Mesothelial cell of epicardium (in vitro differentiated cells): ENCODE measurements at places on chromosomes 3 and 15. TPM values are rescaled to one million over a fixed set of nuclear protein-coding genes. Genes with fewer than 3 reads are reported as not detected.

GRCh38 chr3:195172039-195172684, 98.8 kb downstream of the XXYLT1 start:
- H3K4me3 ChIP-seq, result no peak overlapping the region
- H3K27ac ChIP-seq, result no peak overlapping the region
- no peaks in the 10 kb centered on the region for H3K27me3 ChIP-seq
- H3K4me1 ChIP-seq, result peaks cover 6% of the 10 kb centered on the region
- peaks cover 12% of the 10 kb centered on the region for H3K36me3 ChIP-seq
- DNase-seq, result no peak

DNA sequence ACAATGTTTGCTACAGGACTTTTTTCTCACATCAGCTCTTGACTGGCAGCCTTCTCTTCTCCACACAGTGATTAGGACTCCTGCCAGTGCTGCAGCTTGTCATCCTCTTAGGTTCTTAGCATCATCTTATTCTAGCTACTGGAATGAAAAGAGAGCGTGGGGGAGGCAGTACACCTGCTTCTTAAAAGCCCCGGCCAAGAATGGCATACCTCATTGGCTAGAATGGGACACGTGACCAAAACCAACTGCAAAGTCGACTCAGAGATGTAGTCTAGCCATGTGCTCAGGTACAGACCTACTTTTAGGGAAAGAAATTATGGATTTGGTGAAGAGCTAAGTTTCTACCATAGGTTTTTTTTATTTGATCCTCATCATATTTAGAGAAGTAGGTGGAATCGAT, 44.1 kb downstream of the RARB start:
- H3K4me1 ChIP-seq, result peaks cover 71% of the 10 kb centered on the region
- DNase-seq, result no peak
- peak overlapping the region; percentile 90 for H3K27ac ChIP-seq
- no peaks in the 10 kb centered on the region for H3K27me3 ChIP-seq
- peaks cover 19% of the 10 kb centered on the region for H3K36me3 ChIP-seq

GRCh38 chr3:64509206-64509605, 178.6 kb downstream of the ADAMTS9 start:
- peaks cover 4% of the 10 kb centered on the region for H3K4me1 ChIP-seq
- no peak for DNase-seq
- H3K4me3 ChIP-seq, result no peak overlapping the region
- H3K27ac ChIP-seq, result no peak overlapping the region
- H3K27me3 ChIP-seq, result no peaks in the 10 kb centered on the region
- H3K36me3 ChIP-seq, result no peaks in the 10 kb centered on the region

DNA sequence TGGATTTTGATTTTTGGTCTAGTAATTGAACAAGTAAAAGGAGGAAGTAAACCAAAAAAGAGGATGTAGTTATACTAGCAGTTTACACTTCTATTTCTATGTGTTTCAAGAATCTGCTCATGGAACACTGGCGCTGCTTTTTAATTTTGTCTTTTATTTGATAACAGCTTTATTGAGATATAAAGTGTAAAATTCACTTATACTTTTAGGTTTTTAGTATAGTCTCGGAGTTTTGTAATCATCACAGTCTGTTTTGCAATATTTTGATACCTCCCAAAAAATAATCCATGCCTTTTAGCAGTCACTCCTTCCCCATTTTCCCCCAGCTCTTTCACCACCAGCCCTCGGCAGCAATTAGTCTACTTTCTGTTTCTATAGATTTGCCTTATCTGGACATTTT, 18.0 kb downstream of the UBE2E2 start:
- peaks cover 21% of the 10 kb centered on the region for H3K36me3 ChIP-seq
- no peaks in the 10 kb centered on the region for H3K27me3 ChIP-seq
- peaks cover 19% of the 10 kb centered on the region for H3K4me1 ChIP-seq
- no peak overlapping the region for H3K4me3 ChIP-seq
- no peak overlapping the region for H3K27ac ChIP-seq
- no peak for DNase-seq

- peaks cover 7% of the 10 kb centered on the region for H3K4me1 ChIP-seq
- no peaks in the 10 kb centered on the region for H3K36me3 ChIP-seq
- H3K27me3 ChIP-seq, result peaks cover 3% of the 10 kb centered on the region
- no peak for DNase-seq
Observed at GRCh38 chr3:167575000-167575600, 78.6 kb downstream of the WDR49 start.

DNA sequence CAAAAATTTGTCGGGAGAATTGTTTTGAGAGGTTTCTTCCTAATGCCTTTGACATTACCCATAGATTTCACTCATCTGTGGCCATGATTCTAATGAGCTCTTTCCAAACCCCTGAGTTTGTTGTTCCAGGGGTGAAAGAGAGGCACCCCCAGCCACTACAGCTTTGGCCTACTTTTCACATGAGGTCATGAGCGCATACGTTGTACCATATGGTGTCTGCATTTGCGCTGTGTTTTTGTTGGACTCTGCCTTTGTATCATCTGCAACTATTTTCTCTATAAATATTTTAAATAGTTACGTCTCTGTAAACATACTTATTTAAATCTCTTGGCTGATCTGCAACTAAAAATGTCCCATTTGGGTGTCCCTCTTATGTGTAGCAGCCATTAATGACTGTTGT, 107.9 kb downstream of the LRTM1 start:
- peaks cover 7% of the 10 kb centered on the region for H3K4me1 ChIP-seq
- no peak overlapping the region for H3K4me3 ChIP-seq
- H3K27ac ChIP-seq, result no peak overlapping the region
- DNase-seq, result no peak

GRCh38 chr15:101444807-101445508, 44.5 kb downstream of the PCSK6 start:
- no peak for DNase-seq
- H3K36me3 ChIP-seq, result no peaks in the 10 kb centered on the region
- H3K4me3 ChIP-seq, result no peak overlapping the region
- H3K27ac ChIP-seq, result no peak overlapping the region
- H3K27me3 ChIP-seq, result peaks cover 25% of the 10 kb centered on the region

DNA sequence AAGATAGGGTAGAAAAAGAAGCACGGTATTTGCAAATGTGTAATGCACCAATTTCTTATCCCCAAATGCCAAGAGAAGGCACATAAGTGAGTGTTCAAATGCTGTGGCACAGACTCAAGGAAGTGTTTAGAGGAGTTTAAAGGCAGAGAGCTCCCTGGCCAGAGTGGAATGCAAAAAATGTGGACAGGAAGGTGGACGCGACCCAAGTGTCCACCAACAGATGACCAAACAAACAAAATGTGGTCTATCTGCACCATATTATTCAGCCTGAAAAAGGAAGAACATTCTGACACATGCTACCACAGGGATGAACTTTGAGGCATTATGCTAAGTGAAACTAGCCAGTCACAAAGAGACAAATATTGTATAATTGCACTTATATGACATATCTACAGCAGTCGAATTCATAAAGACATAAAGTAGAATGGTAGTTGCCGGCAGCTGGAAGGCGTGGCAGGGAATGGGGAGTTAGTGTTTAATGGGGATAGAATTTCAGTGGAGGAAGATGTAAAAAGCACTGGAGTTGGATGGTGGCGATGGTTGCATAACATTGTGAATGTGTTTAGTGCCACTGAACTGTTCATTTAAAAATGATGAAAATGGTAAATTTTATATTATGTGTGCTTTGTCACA, 126.6 kb downstream of the SRGAP3 start:
- no peaks in the 10 kb centered on the region for H3K27me3 ChIP-seq
- peaks cover 22% of the 10 kb centered on the region for H3K36me3 ChIP-seq
- no peak overlapping the region for H3K4me3 ChIP-seq

- DNase-seq, result no peak
- H3K4me3 ChIP-seq, result no peak overlapping the region
- H3K27ac ChIP-seq, result no peak overlapping the region
- no peaks in the 10 kb centered on the region for H3K36me3 ChIP-seq
Observed at GRCh38 chr3:127137113-127137512, 55.8 kb upstream of the PRR23E start.

GRCh38 chr15:43329217-43329959, 985 bp downstream of the LCMT2 start:
- H3K36me3 ChIP-seq, result peaks cover 4% of the 10 kb centered on the region
- peaks cover 35% of the 10 kb centered on the region for H3K4me1 ChIP-seq
- H3K27ac ChIP-seq, result peak overlapping the region; percentile 98
- peak overlapping the region; percentile 92 for H3K4me3 ChIP-seq

- no peaks in the 10 kb centered on the region for H3K36me3 ChIP-seq
- no peak for DNase-seq
- no peak overlapping the region for H3K4me3 ChIP-seq
- peaks cover 34% of the 10 kb centered on the region for H3K4me1 ChIP-seq
- H3K27ac ChIP-seq, result no peak overlapping the region
- peaks cover 8% of the 10 kb centered on the region for H3K27me3 ChIP-seq
Observed at GRCh38 chr3:194081826-194082225, 54.1 kb upstream of the HES1 start.

GRCh38 chr15:70777170-70777926, 14.0 kb upstream of the UACA start:
- DNase-seq, result no peak
- H3K4me3 ChIP-seq, result no peak overlapping the region
- H3K4me1 ChIP-seq, result peaks cover 3% of the 10 kb centered on the region
- H3K27me3 ChIP-seq, result no peaks in the 10 kb centered on the region
- H3K36me3 ChIP-seq, result no peaks in the 10 kb centered on the region

GRCh38 chr3:155194973-155195957, 98.2 kb downstream of the STRIT1 start:
- H3K27ac ChIP-seq, result no peak overlapping the region
- H3K4me1 ChIP-seq, result peaks cover 1% of the 10 kb centered on the region
- no peaks in the 10 kb centered on the region for H3K27me3 ChIP-seq
- DNase-seq, result no peak
- H3K36me3 ChIP-seq, result no peaks in the 10 kb centered on the region

DNA sequence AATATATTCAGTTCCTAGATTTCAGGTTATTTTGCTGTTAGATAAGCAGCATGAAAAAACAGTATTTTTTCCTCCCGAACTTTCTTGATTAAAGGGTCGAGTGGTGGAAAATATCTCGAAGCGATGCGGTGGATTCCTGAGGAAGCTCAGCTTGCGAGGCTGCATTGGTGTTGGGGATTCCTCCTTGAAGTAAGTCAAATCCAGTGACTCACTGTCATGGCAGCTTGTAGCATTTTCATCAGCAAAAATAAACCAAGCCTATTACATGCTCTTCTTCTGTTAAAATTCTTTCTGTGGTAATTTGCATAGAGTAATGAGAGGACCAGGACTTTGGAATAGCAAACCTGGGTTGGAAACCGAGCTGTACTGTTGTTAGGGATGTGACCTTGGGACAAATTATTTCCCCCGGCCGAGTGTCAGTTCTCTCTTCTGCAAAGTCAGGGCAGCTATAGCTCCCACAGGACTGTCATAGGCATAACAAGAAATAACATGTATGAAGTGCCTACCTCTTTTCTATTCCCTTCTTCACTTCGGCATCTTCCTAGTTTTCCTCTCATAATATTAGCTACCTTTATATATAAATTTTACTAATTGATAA, 75.6 kb downstream of the UBP1 start:
- peaks cover 9% of the 10 kb centered on the region for H3K36me3 ChIP-seq
- no peak for DNase-seq
- H3K27ac ChIP-seq, result no peak overlapping the region
- no peaks in the 10 kb centered on the region for H3K27me3 ChIP-seq

GRCh38 chr3:195117978-195118581, 152.9 kb downstream of the XXYLT1 start:
- no peaks in the 10 kb centered on the region for H3K36me3 ChIP-seq
- DNase-seq, result no peak
- H3K4me3 ChIP-seq, result no peak overlapping the region
- peak overlapping the region; percentile 27 for H3K27ac ChIP-seq
- peaks cover 17% of the 10 kb centered on the region for H3K4me1 ChIP-seq

GRCh38 chr3:167750272-167750971, 14.9 kb downstream of the SERPINI1 start:
- no peak overlapping the region for H3K4me3 ChIP-seq
- no peak overlapping the region for H3K27ac ChIP-seq
- DNase-seq, result no peak
- no peaks in the 10 kb centered on the region for H3K36me3 ChIP-seq
- no peaks in the 10 kb centered on the region for H3K27me3 ChIP-seq

GRCh38 chr3:47098910-47099309, 65.0 kb downstream of the SETD2 start:
- peak overlapping the region; percentile 53 for H3K27ac ChIP-seq
- DNase-seq, result no peak
- peaks cover 39% of the 10 kb centered on the region for H3K36me3 ChIP-seq
- no peak overlapping the region for H3K4me3 ChIP-seq
- H3K4me1 ChIP-seq, result peaks cover 12% of the 10 kb centered on the region

GRCh38 chr15:90609242-90610180, 79.8 kb downstream of the CRTC3 start:
- no peak for DNase-seq
- H3K36me3 ChIP-seq, result peaks cover 28% of the 10 kb centered on the region
- peak overlapping the region; percentile 78 for H3K27ac ChIP-seq
- H3K27me3 ChIP-seq, result no peaks in the 10 kb centered on the region
- no peak overlapping the region for H3K4me3 ChIP-seq

- DNase-seq, result no peak
- no peak overlapping the region for H3K27ac ChIP-seq
- no peak overlapping the region for H3K4me3 ChIP-seq
- H3K27me3 ChIP-seq, result no peaks in the 10 kb centered on the region
- H3K36me3 ChIP-seq, result no peaks in the 10 kb centered on the region
- H3K4me1 ChIP-seq, result peaks cover 5% of the 10 kb centered on the region
Observed at GRCh38 chr3:45988804-45989203, 6.8 kb downstream of the FYCO1 start.

GRCh38 chr3:189212681-189213080, 40.9 kb downstream of the TPRG1 start:
- peaks cover 8% of the 10 kb centered on the region for H3K4me1 ChIP-seq
- H3K36me3 ChIP-seq, result no peaks in the 10 kb centered on the region
- no peak for DNase-seq

The KBTBD13 gene
- total RNA-seq, result 0.09 to 0.11 TPM in 2 of 3 replicates, not detected in the other

The TRIM42 gene
- total RNA-seq, result not detected in 3 replicates

The INAFM2 gene
- total RNA-seq, result 19.2 to 23.1 TPM (median 21.9 TPM) in 3 replicates

The CDAN1 gene
- 32.8 to 39.6 TPM (median 36.8 TPM) in 3 replicates for total RNA-seq

The MRAS gene
- total RNA-seq, result 37.3 to 40.4 TPM (median 40.1 TPM) in 3 replicates

The CACNA2D2 gene
- 9.9 to 10.8 TPM (median 9.9 TPM) in 3 replicates for total RNA-seq

The PPP1R14D gene
- total RNA-seq, result 0.63 to 1.7 TPM (median 1.2 TPM) in 3 replicates
